Activated T-helper 17 cell treated with anti-CD3 and anti-CD28 coated beads, Interleukin-2, amount 50 U/mL, for 72 hours (primary cell): ENCODE measurements at places on chromosomes 2 and 18. TPM values are rescaled to one million over a fixed set of nuclear protein-coding genes. Genes with fewer than 3 reads are reported as not detected.

Gene ADGRF3
- total RNA-seq = 3.0 TPM

Gene CD8B2
- total RNA-seq = 0.15 TPM

Gene CNOT11
- 38.5 TPM for total RNA-seq

Gene KRTCAP3
- total RNA-seq = 2.6 TPM
